Fibroblast of skin of left quadriceps (primary cell): ENCODE measurements at places on chromosomes 11 and 22.
A peak's percentile ranks its signal among the peaks of the same experiment; 100 is the strongest.

DNA sequence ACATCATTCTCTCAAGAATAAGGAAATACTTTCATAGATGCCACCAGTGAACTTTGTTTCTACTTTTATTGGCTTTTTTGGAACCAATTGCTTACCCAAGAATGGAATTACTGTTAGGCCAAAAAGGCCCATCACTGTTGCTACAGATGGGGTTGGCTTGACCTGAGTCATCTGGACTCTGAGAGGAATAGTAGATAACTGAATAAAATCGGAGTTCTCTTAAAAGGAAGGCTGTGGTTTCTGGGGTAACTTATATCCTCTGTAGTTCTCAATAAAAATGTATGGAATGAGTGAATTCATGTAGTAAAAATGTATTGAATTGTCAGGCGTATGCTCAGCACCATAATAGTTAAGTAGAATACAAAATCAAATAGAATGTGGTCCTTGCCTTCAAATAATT is 56.6 kb downstream of the ARHGEF12 start:
- DNase-seq = peak; percentile 68

GRCh38 chr11:2699185-2699530 is 636 bp downstream of the KCNQ1OT1 start:
- no peak for DNase-seq

- DNase-seq = peak; percentile 70
Measured at GRCh38 chr22:35380537-35381423, at the start of gene HMOX1. Gene HMOX1 (plus strand): TSS chr22:35381096. CDS start chr22:35381174, 78 bp downstream.

GRCh38 chr11:69877235-69877634 is 58.0 kb upstream of the FGF3 start:
- DNase-seq = no peak

GRCh38 chr11:31967404-31968130 is 123.3 kb upstream of the RCN1 start:
- DNase-seq = no peak

- no peak for DNase-seq
Measured at GRCh38 chr11:27619039-27619574, 81.1 kb downstream of the BDNF start.

- DNase-seq = no peak
Measured at GRCh38 chr11:92387859-92388258, 163.2 kb downstream of the FAT3 start.

- DNase-seq = no peak
Measured at GRCh38 chr11:116225236-116225635, 547.6 kb downstream of the BUD13 start.

- DNase-seq = no peak
Measured at GRCh38 chr11:78810559-78811009, 235.9 kb upstream of the NARS2 start.

GRCh38 chr11:64697663-64698375 is 25.2 kb downstream of the NRXN2 start:
- no peak for DNase-seq

DNA sequence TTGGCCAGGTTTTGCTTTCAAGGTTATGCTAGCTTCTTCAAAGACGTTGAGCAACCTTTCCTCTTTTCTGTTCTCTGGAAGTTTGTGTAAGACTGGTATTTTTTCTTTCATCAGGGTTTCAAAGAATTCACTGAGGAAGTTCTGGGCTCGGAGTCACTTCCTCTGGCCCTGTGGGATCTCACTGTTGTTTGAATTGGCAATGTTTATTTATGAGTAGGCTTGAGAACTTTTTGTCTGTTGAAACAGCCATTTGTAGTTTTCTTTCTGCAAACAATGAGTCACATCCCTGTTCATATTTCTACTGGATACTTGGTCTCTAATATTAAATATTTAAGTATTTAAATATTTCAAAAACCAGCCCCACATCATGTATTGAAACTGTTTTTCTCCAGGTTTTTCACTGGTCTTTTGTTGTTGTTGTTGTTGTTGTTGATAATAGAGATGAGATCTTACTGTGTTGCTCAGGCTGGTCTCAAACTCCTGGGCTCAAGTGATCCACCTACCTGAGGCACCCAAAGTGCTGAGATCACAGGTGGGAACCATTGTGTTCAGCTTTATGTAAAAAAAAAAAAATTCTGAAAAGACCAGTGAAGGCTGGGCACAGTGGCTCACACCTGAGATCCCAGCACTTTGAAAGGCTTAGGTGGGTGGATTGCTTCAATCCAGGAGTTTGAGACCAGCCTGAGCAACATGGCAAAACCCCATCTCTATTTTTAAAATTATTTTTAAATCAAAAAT is 26.9 kb downstream of the SUSD2 start:
- peak; percentile 93 for DNase-seq

DNA sequence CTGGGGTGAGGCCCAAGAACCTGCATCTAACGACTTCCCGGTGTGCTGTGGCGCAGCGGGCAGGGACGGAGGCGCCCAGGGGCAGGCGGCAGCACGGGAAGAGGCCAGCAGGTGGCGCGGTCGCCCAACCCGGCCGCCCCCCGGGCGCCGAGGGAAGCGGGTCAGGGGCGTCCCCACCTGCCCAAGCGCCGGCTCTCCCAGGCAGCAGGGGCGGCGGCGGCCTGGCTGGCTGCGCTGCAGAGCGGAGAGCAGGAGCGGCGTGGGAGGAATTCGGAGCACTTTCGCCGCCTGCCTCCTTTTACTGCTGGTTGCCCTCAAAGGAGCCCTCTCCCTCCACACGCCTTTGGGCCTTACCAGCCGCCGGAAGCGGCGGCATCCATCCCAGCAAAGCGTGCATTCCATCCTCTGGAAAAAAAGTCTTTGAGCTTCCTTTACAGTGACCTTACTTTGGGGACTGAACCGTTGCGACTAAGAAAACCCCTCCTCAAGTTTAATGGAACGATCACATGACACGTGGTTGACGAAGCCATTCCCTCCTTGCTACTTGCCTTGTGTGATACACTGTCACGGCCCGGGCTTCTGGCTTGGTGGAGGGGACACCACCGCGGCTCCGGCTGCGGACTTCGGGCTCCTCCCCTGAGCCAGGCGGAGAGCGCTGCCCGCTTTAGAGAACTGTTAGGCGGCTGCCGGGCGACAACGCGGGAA is 106.8 kb upstream of the CLMP start:
- no peak for DNase-seq

DNA sequence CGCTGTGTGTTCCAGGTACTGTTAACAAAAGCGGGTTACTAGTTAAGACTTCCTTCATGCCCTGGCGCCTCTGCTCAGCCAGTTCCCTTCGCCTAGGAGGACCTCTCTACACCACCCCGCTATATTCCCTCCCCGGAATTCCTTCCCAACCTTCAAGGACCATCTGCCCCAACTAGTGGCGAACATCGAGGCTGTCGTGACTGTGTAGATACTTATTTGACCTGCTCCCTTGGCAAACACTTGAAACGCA is 450 bp upstream of the BCL2L13 start:
- no peak for DNase-seq

DNA sequence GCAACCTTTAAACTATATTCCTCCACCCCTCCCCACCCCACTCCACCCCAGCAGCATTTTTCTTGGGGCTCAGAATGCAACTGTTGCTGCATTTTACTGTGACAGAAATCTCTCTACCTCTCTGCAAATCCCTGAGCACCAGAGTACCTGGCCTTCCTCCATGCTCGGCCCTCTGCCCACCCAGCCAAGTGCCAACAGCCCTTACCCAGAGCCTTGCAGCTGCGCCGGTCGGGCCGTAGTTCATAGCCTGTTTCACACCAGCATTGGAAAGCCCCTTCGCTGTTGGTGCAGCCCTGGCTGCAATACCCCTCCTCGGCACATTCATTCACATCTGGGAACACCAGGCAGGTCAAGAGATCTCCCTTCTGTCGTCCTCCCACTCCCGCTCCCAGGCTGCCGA is 23.4 kb downstream of the LRP4 start:
- DNase-seq = no peak

DNA sequence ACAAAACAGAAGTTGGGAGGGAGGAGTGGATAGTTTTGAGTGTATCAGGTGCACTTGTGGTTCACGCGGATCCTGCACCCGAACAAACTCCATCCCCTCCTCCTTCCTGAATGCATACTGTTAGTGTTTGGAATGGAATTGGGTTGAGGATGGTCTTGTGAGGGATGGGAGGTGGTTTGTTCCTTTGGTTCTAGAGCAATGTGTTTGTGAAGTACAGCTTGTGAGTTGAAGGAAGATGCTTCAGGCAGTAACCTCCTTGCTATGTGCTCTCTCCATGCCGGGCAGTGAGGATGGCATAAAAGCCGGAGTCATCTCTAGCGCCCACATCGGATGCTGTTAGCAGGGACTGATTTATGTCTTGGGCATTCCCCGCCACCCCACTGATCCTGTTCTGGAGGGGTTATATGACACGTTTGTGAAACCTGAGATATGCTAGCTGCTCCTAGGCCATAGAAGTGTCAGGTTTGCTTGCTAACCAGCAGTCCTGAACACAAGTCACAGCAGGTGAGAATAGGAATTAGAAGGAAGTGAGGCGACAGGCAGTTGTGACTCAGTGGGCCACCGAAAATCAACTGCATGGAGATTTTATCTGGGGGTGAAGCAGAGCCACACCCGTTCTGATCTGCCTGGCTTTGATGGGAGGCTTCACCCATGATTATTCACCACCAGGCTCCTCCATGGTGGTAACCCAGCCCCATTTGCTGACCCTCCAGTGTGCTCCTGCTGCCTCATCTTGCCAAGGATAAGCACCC is 2.2 kb downstream of the BCR start:
- no peak for DNase-seq

- DNase-seq = no peak
Measured at GRCh38 chr11:115238086-115238485, 266.1 kb downstream of the CADM1 start.

GRCh38 chr11:128559496-128560103 is 27.8 kb downstream of the ETS1 start:
- DNase-seq = no peak

DNA sequence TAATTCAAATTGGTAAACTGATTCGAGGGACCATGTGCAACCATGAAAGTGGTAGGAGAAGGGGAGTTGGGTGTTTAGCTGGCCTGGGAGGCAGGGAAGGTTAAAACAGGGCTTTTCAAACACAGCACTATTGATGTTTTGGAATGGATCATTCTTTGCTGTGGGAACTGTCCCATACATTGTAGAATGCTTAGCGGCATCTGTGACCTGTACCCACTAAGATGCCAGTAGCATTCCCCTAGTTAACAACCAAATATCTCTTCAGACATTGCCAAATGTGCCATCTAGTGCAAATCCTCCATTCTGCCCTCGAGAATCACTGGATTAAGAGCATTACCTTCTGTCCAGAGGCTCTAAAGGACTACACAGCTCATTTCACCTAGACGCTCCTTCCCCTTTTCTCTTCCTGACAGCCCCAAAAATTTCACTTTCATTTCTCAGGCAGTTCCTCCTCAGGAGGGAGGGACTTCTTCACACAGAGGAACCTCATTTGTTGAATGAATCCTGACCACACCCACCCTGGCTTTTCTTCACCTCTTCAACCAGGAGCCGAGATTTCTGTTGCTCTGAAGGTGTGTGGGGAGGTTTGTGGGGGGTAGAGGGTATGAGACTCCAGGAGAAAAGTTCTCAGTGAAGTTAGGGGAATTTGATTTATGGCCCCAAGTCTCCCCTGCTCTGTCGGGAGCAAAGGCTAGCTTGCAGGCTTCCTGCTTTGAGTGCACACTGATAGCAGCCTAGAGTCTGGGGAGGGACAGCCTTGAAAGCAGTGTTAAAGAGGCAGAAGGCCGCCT is at the start of gene TRIM34:
TRIM34 (plus strand) TSS at position 513 of the 791 bp plus-strand sequence. CDS start 7,331 bp downstream, outside the sequence.
- DNase-seq = no peak

DNA sequence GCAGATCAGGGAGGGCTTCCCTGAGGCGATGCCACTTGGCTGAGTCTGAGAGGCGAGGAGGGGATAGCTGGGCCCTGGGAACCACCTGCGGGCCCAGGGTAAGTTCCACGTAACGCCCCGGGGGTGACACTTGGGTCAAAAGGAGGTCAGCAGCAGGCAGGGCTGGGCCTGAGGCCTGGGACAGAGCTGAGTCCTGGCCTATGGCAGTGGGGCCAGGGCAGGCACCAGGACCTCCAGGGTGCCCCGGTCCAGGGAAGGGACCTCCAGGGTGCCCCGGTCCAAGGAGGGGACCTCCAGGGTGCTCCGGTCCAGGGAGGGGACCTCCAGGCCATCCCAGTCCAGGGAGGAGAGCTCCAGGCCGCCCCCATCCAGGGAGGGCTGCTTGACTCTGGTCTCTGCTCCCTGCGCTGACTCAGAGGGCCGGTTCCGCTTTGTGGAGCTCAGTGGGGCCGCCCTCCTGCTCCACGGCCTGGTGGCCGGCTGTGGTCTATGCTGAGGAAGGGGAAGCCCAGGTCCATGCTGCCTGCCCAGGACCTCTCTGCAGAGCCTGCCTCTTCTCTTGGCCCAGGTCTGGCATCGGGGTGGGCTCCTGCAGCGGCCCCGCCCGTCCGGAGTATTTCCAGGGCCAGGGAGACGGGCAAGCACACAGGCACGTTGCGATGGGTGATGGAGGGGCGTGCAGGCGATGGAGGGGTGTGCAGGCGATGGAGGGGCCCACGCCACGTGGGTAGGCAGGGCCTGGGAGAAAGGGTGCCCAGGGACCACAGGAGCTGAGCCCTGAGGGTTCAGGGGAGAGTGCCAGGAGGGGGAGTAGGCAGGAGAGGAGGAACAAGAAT is 19.5 kb upstream of the WNT7B start:
- DNase-seq = no peak

DNA sequence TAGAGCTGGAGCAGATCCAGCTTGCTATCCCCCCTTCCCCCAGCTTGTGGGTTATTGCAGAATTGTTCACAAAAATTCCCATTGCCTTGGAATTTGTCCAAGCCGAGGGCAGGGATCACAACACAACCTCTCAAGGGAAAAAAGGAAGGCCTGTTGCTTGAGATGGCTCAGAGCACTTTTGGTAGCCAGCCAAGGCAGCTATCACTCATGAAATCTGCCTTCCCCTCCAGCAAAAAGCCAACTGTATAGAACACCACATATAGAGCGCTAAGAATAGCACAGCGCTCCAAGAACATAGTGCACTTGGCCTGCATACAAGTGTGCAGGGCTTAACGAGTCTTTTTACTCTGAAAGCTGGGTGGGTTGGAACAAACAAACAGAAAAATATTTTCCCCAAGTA is 46.2 kb downstream of the FAM83F start:
- peak; percentile 69 for DNase-seq

GRCh38 chr11:114942207-114942606 is 263.9 kb downstream of the NXPE2 start:
- no peak for DNase-seq

- DNase-seq = no peak
Measured at GRCh38 chr22:37284805-37285355, 2.6 kb downstream of the CYTH4 start.

- no peak for DNase-seq
Measured at GRCh38 chr11:76801225-76801624, 18.1 kb downstream of the TSKU start.

DNA sequence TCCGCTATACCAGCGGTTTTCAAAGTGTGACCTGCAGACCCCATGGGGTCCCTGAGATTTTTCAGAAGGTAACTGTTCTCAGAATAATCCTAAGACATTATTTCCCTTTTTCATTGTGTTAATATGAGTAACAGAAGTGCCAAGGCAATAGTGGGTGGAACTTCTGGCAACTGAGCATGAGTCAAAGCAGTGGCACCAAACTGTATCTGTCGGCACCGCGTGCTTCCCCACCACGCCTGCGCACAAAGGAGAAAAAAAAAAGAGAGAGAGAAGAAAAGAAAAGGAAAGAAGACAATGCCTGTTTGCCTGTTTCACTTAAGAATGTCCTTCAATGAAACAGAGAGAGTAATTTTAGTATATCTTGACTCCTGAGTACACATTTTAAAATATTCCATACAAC is 679.9 kb downstream of the OPCML start:
- no peak for DNase-seq
